ENCODE measurements at places on chromosomes 2 and 18. TPM values are rescaled to one million over a fixed set of nuclear protein-coding genes. Genes with fewer than 3 reads are reported as not detected.

The STK36 gene
- total RNA-seq: 24.9 TPM

The SMYD5 gene
- 27.9 TPM for total RNA-seq

The SERPINB4 gene
- not detected for total RNA-seq

The CFAP221 gene
- total RNA-seq: not detected

The SLC4A1AP gene
- total RNA-seq: 36.9 TPM

The INHA gene
- 0.50 TPM for total RNA-seq

The KLF7 gene
- 22.9 TPM for total RNA-seq

The LIMS4 gene
- 10.0 TPM for total RNA-seq

The DCC gene
- 5.1 TPM for total RNA-seq

The TMEM131 gene
- total RNA-seq: 42.0 TPM

The GPBAR1 gene
- 0.12 TPM for total RNA-seq

The LRP2 gene
- total RNA-seq: not detected

The ANKRD29 gene
- total RNA-seq: 2.3 TPM

The TAF1B gene
- 46.6 TPM for total RNA-seq

The SULT1C4 gene
- not detected for total RNA-seq

The MCM6 gene
- total RNA-seq: 22.6 TPM

The IL37 gene
- not detected for total RNA-seq

The CXCR2 gene
- total RNA-seq: not detected

The TMEM169 gene
- total RNA-seq: 0.66 TPM

The OR6B2 gene
- total RNA-seq: not detected

The ADAM17 gene
- 43.8 TPM for total RNA-seq
